Stimulated activated CD8-positive, alpha-beta memory T cell treated with anti-CD3 and anti-CD28 coated beads, Interleukin-2, amount 100 ng/mL, for 1 hour (primary cell): ENCODE measurements at places on chromosomes 1 and 21.

DNA sequence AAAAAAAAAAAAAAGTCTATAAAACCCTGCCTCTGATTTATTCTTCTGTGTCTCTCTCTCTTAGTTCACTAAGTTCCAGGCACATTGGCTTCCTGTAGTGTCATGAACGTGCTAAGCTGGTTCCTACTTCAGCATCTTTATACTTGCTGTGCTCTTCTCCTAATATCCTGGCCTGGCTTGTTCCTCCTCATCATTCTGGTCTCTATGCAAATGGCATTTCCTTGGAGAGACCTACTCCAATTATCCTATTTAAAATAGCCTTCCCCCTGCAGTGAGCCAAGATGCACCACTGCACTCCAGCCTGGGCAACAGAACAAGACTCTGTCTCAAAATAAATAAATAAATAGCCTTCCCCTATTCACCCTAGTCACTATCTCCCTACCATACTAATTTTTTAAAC is 9.7 kb upstream of the CLCC1 start:
- DNase-seq: no peak

DNA sequence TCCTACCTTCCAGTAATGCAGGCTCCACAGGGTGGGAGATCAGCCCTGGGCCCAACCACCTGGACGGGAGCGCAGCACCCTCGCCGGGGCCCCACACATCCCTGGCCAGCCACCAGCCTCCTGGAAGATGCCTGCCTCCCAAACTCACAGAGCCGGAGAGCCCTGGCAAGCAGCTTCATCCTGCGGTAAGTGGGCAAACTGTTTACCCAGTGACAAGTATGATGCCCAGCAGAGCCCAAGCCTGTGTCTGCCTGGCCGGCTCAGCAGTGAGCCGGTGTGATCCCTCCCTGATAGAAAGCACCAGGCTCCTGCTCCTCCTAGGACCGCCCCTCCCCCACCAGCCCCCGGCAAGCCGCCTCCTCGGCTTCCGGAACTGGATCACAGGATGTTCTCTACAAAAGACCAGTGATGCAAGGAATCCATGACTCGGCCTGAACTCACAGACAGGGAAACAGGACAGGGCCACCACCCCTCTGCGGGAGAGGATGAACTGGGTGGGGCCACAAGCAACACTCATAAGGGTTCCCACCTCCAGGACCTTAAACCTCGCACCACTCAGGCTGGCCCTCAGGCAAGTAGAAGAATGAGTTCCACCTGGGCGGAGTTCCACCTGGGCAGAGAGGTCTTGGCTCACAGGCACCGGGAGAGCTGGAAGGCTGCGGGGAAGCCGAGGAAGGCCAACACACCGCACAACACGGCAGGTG is 7.9 kb downstream of the ACOT7 start:
- no peak for DNase-seq

GRCh38 chr21:37119421-37120218 is 46.6 kb downstream of the TTC3 start:
- no peak for DNase-seq

DNA sequence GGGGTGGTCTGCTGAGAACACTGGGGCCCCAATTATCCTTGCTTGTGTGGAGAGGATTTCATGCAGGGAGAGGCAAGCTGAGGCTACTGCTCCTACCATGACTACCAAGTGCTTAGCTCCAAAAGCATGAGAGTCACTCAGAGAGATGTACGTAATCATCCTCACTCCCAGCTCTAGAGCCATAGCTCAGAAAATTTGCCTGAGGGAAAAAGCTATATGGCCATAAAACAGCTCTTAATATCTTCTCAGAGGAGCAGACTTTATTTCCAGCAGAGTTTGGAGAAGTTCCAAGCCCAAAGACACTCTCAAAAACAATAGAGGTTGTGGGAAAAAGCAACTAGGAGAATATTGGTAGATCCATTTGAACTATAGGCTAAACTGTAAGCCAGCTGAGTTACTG is 106.4 kb upstream of the PBX1 start:
- no peak for DNase-seq

GRCh38 chr1:163414778-163415177 is 93.0 kb downstream of the NUF2 start:
- DNase-seq: no peak

- no peak for DNase-seq
These were observed 572 bp downstream of the ATP1B1 start for GRCh38 chr1:169106921-169107602.

DNA sequence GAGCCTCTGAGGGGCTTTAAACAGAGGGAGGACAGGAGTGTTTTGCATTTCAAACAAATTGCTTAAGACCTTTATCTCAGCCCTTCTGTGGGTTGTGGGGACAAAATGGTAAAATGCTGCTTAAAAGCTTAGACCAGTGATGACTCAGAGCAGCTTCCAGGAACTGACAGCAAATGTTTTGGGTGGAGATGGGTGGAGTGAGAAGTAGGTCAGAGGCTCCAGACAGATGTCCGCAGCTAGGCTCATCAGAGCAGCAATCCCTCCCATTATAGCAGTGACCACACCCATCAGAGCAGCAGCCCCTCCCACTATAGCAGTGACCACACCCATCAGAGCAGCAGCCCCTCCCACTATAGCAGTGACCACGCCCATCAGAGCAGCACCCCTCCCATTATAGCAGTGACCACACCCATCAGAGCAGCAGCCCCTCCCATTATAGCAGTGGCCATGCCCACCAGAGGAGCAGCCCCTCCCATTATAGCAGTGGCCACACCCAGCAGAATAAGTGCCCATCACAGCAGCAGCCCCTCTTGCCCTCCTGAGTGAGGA is 532.2 kb downstream of the MATN1 start:
- no peak for DNase-seq

- DNase-seq: no peak
These were observed 22.2 kb downstream of the NIPAL3 start for GRCh38 chr1:24437631-24438396.

DNA sequence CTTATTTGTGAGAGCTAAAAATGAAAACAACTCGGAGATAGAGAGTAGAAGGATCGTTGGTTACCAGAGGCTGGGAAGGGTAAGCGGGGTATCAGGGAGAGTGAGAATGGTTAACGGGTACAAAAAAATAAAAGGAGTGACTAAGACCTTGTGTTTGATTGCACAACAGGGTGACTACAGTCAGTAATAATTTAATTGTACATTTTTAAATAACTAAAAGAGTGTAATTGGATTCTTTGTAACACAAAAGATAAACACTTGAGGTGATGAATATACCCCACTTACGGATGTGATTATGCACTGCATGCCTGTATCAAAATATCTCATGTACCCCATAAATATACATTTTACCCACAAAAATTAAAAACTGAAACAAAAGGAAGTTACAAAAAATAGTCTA is 29.4 kb downstream of the FOXJ3 start:
- DNase-seq: no peak

- DNase-seq: no peak
These were observed 599.0 kb downstream of the AGBL4 start for GRCh38 chr1:49424782-49425181.

DNA sequence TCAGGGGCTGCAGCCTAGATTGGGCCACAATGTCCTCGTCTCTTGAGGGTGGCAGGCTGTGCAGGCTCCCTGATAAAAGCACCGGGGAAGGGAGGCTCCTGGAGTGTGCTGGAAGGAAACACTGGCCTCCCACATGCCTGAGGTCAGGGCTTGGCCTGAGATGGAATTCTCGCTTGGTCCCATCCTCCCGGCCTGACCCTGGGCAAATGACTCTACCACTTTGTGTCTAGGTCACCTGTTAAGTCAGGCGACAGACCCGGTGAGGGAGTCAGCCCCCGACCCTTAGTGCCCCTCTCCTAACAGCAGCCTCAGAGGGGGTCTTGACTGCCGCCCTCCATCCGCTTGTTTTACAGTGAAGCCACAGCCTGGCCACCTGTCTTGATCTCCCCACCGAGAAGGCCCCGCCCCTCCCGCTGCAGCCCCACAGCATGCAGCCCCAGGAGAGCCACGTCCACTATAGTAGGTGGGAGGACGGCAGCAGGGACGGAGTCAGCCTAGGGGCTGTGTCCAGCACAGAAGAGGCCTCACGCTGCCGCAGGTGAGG is 2.5 kb downstream of the SMIM1 start:
- no peak for DNase-seq

- no peak for DNase-seq
These were observed 8.8 kb downstream of the IFNGR2 start for GRCh38 chr21:33411949-33412430.

DNA sequence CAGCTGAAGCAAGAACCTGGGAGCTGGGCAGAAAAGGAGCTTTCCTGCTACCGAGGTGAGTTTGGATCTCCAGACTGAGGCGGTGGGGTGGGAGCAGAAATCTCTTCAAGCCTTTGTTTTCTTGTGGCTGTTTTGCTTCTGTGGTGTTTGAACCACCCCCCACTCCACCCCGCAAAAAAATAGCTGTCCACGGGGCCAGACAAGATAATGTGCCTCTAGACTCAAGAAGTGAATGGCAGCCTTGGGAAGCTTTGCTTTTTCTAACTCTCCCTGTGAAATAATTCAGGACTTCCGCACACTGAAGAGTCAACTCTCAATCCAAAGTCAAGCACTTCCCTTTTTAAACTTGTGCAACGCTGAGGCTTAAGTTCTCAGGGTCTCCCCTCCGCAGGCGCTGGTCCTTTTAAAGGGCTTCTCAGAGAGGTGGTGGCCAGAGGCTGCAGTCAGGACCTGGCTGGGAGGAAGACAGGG is 159.6 kb upstream of the COA6 start:
- no peak for DNase-seq

GRCh38 chr1:183306317-183307042 is 111.7 kb downstream of the NMNAT2 start:
- no peak for DNase-seq

DNA sequence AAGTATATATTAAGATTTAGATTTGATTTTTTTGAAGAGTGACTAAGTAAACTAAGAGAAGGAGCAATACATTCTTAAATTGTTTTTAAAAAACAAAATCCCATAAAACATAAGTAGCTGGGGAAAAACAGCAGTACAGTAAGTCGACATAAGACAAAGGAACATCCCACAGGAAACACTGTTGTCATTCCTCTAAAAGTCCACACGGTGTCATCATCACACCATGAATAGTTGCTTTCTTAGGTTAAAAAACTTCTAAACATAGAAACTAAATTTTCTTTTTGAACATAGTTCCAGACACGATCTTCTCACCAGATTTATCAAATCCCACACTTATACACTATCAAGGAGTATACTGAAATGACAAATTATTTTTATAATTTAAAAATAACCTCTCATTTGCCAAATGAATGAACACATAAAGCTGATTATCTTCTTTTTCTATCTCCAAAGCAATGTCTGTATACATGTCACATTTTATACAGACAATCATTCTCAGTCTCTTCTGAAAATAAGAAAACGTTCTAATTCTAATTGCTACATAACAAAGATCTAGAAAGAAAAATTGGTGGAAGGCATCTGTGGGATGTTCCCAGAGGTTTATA is 15.8 kb downstream of the ODF2L start:
- DNase-seq: no peak

DNA sequence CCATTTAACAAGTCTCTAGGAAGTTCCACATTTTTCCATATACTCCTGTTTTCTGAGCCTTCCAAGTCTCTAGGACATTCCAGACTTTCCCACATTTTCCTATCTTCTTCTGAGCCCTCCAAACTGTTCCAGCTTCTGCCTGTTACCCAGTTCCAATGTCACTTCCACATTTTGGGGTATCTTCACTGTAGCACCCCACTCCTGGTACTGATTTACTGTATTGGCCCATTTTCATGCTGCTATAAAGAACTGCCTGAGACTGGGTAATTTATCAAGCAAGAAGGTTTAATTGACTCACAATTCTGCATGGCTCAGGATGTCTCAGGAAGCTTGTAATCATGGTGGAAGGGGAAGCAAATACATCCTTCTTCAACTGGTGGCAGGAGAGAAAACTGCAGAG is 285.0 kb downstream of the LRRIQ3 start:
- no peak for DNase-seq

- no peak for DNase-seq
These were observed 202.6 kb downstream of the PTPRC start for GRCh38 chr1:198841477-198841876.

- DNase-seq: no peak
These were observed 21.4 kb downstream of the CNST start for GRCh38 chr1:246587606-246588005.

GRCh38 chr21:30515681-30516080 is 13.7 kb upstream of the KRTAP19-5 start:
- no peak for DNase-seq

DNA sequence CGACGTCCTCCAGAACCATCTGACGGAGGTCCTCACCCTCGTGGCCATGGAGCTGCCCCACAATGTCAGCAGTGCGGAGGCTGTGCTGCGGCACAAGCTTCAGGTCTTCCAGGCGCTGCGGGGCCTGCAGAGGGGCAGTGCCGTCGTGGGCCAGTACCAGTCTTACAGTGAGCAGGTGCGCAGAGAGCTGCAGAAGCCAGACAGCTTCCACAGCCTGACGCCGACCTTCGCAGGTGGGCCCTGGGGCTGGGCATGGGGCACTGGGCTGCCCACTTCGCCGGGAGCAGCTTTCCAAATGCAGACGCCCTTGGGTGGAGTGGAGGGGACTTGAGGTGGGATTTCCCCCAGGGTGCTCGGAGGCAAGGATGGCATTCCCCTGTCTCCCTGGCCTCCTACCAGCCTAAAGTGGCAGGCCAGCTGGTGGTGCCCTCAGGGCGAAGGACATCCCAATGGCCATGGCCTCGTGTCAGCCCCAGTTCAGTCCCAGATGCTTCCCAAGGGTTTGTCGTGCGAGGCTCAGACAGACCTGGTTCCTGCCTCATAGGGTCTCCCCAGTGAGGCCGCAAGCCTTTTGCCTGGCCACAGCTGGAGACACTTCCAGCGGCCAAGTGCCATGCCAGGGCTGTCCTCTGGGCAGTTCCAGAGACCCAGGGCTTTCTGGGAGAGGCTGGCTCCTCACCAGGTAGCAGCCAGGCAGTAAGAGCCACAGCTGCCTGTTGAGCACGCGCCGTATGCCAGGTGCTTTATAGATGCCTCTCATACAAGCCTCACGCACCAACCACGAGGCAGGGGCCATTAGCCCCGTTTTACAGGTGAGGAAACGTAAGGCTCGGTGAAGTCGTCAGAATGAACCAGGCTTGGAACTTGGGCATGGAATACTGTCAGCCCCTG is 27.8 kb downstream of the H6PD start:
- DNase-seq: no peak

- DNase-seq: no peak
These were observed 3.9 kb upstream of the NUAK2 start for GRCh38 chr1:205325334-205325884.

GRCh38 chr1:100921110-100921706 is 25.3 kb downstream of the SLC30A7 start:
- no peak for DNase-seq
